ENCODE measurements at places on chromosomes 13 and 19.

DNA sequence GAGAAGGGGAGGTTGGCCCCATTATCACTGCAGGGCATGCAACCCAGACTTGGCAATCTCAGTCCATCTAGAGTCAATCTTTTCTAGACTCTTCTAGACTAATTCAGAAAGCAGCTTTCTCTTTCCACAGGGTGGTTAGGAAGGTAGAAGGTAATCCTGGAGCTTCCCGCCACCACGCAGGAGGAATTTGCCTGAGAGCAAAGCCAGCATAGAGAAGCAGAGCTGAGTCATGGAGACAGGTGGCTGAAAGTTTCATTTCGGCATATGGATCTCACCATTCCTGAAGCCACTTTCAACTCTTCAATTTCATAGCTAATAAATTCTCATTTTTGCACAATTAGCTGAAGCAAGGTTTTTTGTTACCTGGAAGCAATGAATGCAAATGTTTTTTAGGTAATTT is 29.0 kb upstream of the FFAR2 start:
- DNase-seq = no peak

DNA sequence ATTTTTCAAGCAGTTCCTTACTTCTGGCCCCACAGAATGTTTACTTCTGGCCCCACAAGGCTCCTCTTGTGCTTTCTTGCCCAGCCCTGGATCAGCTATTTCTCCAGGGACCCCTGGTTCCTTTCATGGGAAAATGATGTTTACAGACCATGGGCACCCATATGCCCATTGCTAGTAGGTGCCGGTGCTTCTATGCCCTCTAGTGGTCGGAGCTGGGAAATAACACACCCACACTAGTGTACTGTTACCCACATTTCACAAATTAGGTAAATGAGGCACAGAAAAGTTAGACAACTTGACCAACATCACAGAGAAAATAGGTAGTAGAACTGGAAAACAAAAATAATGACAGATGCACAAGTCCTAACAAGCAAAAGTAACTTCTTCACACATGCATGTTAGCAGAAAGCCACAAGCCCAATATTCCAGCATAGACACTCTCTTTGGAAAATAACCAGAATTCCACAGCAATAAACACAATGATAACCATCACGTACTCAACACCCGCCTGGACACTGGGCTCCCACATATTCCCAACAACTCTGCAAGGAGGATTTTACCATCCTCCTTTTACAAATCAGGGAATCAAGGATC is 1.3 kb upstream of the CEACAM6 start:
- DNase-seq = peak; percentile 51

- no peak for DNase-seq
These were observed 3.5 kb downstream of the SSC5D start for GRCh38 chr19:55491546-55492360.

DNA sequence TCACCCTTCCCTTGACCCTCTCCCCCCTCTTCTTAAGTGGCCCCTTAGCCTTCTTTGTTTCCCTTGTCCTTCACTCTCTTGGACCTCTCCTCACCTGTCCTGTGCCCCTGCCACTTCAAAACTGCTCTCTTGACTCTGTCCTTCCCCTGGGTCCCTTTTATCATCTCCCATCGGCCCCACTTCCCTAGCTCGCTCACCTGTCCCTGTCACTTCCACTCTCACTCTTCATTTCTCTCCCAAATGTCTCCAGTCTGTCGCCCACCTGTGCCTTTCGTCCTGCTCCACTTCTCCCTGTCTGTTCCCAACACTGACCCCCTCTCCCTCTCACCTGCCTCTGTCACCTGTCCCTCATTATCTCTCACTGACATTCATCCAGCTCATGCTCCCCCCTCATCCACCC is 699 bp downstream of the IFNL1 start:
- no peak for DNase-seq

DNA sequence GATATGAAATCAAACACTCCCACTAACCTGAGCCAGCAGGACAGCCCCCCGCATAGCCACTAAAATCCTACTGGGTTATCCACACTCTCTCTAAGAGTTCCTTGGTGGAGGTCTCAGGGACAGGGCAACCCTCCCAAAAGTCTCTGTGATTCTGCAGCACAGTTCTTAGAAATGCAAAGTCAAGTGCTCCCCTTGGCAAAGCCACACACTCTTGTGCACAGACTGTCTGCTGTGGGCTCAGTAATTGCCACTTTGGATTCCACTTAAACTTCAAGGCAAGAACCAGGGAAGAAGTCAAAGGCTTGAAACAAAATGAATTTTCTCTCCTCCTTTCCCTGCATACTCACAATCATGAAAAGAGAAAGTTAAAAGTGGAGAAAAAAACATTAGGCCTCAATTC is 61.5 kb downstream of the DOCK9 start:
- no peak for DNase-seq

DNA sequence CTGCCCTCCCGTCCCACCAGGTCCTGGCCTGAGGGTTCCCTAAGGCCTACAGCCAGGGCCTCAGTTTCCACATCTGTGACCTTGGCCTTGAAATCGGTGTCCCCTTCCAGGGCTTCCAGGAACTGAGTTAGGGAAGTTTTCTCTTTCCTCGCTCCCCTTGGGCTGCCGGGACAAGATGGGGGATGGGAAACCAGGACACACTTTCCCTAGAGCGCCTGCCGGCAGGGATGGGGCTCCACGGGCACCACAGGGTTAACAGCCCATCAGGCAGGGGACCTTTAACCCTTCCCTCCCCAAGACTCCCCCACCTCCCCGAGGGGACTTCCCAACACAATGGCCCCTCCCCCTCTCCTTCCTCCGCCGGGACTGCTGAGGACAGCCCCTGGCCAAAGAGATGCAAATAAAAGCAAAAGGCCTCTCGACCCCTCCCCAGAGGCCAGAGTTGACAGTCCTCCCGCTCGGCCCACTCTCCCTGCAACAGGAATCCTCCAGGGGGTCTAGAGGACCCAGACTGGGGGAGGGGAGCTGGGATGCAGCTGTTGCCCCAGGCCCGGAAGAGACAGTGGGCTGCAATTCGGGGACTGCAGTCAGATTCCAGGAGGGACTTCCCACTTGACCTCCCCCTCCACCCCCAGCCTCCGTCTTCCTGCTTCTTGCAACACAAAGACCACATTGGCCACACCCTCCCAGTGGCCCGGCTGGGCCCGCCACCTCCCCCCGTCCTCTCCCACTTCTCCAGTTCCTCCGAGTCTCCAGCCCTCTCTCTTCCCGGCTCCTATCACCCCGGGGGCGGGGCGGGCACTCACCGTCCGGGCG is 3.4 kb downstream of the BBC3 start:
- DNase-seq = no peak

DNA sequence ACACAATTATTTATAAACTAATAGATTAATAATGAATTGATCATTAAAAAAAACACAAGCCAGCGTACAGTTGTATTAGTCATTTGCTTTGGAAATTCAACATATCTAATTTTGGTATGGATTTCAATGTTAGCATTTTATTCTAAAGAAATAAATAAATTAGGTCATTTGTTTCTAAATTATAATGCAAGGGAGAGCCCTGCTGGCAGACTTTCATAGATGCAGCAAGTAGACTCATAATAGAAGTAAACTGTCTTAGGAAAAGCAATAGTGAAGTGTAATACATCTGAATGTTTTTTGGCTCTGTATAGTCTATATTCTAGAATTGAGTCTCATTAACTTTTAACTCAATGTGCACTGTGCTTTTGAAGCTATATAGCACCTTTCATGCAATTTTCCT is 982.4 kb upstream of the MIR17HG start:
- no peak for DNase-seq

- DNase-seq = no peak
These were observed 138.7 kb downstream of the KDM4B start for GRCh38 chr19:5107432-5108122.

DNA sequence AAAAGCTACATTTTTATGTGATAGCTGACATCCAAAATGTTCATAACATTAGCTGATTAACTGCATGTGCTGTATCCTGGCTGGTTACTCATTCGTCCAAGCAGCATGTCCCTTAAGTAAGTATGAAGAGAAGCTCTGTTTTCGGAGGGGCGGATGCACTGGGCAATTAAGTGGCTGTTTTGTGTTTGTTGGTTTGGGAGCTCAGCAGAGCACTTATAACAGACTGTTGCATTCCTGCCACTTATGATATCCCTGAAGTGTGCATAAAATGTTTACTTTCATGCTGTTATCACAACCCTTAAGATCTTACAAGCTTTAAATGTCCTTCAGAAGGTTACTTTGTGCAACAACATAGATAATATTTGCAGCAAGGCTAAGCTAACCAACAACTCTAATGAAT is 264.1 kb downstream of the NALCN start:
- DNase-seq = no peak

- DNase-seq = no peak
These were observed 42.6 kb downstream of the KLF2 start for GRCh38 chr19:16367261-16367683.

GRCh38 chr19:3253270-3253669 is 28.8 kb downstream of the CELF5 start:
- no peak for DNase-seq

DNA sequence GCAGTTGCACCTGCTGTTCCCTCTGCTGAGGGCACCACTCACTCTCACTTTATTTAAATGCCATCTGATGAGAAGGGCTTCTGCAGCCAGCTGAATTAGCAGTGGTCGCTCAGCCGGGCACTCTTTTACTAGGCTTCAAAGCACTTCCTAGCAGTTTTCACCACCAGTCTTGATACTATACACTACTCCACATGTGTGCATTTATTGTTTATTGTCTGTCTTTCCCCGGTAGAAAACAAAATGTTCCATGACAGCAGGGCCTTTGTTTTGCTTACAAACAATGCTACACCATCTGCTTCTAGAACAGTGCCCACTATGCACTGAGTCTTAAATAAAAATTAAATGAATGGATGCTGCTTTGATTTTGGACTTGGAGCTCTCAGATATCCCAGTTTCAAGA is 404.9 kb downstream of the FGF14 start:
- DNase-seq = no peak

GRCh38 chr13:31018511-31018910 is 86.1 kb downstream of the TEX26 start:
- no peak for DNase-seq

DNA sequence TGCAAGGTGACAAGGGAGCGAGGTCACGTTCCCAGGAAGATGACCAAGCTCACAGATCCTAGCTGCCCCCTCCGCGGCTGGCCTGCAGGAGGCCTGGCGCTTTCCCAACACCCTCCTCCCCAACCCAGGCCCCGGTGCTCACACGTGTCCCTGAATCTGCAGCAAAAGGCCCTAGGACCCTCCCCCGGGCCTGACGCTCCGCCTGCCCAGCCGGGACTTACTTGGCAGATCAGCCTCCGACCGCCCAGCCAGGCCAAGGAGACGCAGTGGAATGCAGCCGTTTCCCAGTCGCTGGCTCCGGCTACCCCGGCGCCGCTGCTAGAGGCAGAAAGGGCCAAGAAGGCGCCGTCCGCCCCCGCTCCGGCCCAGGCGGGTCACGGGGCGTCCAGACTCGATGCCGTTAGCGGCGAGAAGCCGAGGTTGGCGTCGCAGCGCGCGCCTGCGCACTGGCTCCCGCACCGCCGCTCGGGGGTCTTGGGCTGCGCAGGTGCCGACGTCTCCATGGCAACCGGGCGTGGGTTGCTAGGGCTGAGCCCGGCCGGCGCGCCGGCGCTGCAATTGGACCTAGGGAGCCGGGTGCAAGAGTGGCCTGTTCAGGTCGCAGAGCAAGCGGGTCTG is at the start of gene PNMA8A:
Gene PNMA8A, minus strand, starts transcription at position 448 of the 618 bp plus-strand sequence. CDS start 528 bp downstream, outside the sequence.
- DNase-seq = no peak

DNA sequence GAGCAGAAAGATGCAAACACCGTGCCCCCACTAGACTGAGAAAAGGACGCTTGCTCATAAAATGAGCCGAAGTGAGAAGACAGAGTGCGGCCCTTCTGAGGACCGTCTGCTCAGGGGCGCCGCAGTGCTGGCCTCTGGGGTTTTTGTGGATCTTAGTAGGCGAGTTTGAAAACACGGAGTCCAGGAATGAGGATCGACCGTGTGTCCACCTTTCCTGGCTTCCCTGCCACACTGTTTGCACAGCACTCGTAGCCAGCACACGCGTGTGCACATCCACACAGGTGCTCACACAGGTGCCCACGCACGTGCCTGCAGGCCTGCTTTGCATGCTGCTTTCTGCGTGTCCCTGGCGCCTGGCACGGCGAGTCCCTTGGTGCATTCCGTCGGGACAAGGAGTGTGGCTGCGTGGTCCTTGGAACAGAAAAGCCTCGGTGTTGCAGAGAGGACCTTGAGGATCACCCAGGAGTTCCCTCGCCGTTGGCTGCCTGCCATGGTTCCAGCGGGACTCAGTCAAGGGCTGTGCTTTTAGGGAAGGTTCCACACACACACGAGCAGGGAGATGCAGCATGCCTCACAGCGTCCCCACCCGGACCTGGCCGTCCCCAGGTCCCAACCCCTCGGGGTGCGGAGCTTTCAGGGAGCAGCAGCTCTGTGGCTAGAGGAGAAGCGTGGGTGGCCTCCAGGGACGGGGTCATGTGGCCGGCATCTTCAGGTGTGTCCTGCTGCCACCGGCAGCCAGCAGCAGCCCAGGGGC is 10.1 kb upstream of the ZNF554 start:
- no peak for DNase-seq

DNA sequence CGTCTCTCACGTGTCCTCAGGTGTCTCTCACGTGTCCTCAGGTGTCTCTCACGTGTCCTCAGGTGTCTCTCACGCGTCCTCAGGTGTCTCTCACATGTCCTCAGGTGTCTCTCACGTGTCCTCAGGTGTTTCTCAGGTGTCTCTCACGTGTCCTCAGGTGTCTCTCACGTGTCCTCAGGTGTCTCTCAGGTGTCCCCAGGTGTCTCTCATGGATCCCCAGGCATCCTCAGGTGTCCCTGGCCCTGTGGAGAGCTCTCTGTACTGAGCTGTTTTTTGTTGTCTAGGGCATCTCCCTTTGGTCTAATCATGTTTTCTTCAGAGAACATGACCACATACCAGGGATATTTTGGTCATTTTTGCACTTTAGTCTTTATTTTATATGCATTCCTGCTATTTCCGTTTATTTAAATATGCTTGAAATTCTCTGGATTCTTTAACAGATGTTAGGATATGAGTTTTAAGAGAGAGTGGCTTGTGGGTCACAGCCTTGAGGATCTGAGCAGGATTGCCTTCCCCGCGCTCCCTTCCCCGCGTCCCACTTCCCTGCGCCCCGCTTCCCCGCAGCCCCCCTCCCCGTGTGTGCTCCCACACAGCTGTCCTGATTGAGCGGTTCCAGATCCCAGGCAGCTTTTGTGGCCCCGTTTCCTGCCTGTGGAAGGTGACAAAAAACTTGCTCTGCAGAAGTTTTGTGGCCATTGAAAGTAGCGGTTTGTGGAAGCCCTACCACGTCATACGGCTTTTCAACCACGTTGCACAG is 31.9 kb downstream of the ATP4B start:
- DNase-seq = no peak

- DNase-seq = no peak
These were observed 1.5 kb upstream of the ECSIT start for GRCh38 chr19:11530432-11530831.

DNA sequence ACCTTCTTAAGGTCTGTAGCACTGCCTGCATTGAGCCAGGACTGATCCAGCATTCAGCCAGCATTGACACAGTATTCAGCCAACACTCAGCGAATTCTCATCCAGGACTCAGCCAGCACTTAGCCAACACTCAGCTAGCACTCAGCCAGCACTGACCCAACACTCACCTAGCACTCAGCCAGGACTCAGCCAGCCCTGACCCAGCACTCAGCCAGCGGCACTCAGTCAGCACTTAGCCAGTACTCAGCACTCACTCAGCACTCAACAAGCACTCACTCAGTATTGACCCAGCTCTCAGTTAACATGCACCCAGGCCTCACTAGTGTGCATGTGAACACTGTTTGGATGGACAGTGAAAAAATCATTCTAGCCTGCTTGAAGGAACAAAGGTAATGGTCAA is 55.0 kb downstream of the TSHZ3 start:
- DNase-seq = no peak

GRCh38 chr13:22064854-22065620 is 394.2 kb downstream of the FGF9 start:
- no peak for DNase-seq
